Adipocyte (in vitro differentiated cells): ENCODE measurements at places on chromosomes 1 and 21.
A peak's percentile ranks its signal among the peaks of the same experiment; 100 is the strongest.

GRCh38 chr1:32666901-32667566 lies 16.0 kb downstream of the RBBP4 start:
- DNase-seq = no peak

DNA sequence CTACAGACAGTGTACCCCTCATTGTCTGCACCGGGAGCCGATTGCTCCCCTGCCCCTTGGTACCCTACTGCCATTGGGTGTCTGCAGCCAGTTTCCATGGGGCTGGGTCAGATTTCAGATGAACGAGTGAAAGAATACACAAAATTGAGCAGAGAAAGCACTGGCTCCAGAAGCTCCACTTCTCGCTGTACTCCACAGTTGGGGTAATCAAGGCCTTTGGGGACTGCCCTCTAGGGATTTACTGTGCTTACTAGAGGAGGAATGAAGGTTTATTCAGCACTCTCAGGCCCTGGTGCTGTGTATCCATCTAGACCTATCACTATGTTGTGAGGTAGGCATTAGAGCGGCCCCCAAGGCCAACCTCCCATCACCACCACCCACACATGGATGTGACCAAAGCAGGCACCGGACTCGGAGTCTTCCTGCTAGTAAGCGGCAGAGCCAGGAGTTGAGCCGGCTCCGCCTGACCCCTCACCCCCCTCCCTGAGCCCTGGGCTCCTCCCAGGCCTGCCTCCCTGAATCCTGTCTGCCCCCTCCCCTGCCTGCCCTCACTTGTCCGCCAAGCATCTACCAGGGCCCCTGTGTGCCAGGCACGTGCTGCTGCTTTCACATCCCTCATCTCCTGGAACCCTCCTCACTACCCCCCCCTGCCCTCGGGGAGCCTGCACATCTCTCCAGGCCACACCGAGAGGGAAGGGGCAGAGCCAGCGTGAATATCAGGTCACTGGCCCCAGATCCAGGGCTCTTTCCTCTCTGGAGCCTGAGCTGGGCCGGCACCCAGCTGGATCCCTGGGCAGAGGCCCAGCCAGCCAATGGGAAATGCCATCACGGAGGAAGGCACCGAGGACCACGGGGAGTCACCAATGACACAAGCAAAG lies 23.3 kb downstream of the KCNN3 start:
- no peak for DNase-seq

- DNase-seq = peak; percentile 86
Measured at GRCh38 chr1:119743776-119744597, 24.7 kb downstream of the HMGCS2 start.

GRCh38 chr1:89022167-89022959 lies at the start of gene GBP3:
Gene GBP3, minus strand, starts transcription at chr1:89022866. Its CDS starts 2,145 bp downstream, at chr1:89020721.
- peak; percentile 86 for DNase-seq

DNA sequence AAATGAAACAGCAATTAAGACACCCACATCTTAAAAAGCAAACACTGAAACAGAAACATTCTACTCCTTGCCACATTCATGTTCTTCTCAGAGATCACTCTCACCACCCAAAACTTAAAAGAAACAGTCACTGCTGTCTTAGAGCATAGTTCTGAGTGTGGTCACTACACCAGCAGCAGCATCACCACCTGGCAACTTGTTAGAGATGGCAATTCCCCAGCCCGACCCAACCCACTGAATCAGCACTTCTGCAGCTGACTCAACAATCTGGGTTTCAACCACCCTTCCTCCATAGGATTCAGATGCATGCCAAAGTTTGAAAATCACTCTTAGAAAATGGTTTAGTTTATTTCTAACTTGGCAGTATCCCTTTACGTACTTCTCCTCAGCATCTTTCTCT lies 126.1 kb downstream of the CDC42BPA start:
- peak; percentile 87 for DNase-seq

DNA sequence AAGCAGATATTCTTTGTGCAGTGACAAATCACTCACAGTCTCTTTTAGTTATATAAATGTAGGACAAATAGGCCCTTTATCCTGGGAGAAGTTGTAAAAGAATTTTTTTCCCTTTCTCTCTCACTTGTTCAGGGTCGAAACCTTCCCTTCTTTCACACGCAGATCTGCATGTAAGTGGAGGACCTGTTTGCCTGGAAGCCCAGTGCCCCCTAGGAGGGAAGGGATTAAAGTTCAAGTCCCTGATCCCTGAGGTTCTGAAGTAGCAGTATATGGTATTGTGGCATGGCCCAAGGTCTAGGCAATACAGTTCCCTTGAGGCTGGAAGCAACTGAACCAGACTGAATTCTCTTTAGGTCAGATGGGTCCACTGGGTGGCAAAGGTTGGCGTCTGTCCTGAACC lies 48.6 kb upstream of the PTGFRN start:
- no peak for DNase-seq

- no peak for DNase-seq
Measured at GRCh38 chr1:218156595-218156994, 128.5 kb upstream of the RRP15 start.

DNA sequence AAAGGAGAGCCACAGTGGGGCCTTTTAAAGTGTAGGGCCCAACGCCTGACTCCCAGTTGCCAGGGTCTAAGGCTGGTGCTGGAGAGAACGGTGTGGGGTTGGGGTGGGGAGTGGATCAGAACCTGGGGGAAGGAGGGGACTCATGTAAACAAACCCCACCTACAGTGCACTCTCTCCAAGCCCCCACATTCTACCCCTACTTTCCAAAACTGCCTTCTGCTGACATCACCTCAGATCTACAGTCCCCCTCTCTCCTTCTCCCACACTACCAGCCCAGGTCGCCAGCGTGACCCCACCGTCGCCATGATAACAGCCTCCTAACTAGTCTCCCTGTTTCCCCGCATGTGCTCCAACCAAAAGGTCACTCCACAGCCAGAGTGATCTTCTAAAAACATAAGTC lies 26.6 kb downstream of the TNNT2 start:
- no peak for DNase-seq

GRCh38 chr1:220808345-220809186 lies 21.9 kb downstream of the MTARC1 start:
- no peak for DNase-seq

DNA sequence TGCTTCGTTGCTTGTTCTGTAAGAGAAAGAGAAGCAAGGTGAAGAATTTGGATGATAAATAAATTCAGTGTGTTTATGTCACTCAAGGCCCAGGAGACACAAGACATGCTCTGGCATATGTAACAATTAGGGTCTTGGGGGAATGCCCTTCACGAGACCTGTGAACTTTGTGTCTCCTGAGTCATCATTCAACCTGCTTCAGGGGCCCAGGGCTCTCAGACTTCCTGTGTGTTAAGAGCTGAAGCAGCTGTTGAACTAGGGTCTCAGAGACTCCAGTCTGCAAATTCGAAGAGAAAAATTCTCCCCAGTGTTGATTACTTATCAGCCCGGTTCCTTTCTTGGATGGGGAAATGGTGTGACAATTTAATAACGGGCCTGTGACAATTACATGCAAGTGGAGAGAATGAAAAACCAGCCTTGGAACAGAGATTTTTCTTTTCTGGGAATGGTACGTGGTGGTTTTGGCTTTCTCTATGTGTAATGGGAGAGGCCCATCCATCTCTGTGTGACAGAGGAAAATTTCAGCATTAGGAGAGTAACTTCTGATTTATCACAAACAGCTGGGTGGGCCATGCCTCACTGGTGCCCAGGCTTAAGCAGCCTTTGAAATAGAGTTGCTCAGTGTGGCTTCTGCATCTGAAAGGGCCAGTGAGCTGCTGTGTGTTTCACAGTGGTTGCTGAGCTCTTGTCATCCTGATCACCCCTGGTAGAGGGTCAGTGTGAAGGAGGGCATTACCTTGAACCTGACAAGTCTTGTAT lies 22.4 kb downstream of the HUNK start:
- DNase-seq = no peak

- DNase-seq = no peak
Measured at GRCh38 chr1:44970317-44970716, 16.1 kb downstream of the EIF2B3 start.

GRCh38 chr1:150003801-150004200 lies 6.7 kb downstream of the OTUD7B start:
- DNase-seq = no peak

GRCh38 chr1:105005594-105006195 lies 1256.0 kb downstream of the AMY1C start:
- no peak for DNase-seq

GRCh38 chr21:26167593-26167992 lies 3.0 kb downstream of the APP start:
- no peak for DNase-seq

DNA sequence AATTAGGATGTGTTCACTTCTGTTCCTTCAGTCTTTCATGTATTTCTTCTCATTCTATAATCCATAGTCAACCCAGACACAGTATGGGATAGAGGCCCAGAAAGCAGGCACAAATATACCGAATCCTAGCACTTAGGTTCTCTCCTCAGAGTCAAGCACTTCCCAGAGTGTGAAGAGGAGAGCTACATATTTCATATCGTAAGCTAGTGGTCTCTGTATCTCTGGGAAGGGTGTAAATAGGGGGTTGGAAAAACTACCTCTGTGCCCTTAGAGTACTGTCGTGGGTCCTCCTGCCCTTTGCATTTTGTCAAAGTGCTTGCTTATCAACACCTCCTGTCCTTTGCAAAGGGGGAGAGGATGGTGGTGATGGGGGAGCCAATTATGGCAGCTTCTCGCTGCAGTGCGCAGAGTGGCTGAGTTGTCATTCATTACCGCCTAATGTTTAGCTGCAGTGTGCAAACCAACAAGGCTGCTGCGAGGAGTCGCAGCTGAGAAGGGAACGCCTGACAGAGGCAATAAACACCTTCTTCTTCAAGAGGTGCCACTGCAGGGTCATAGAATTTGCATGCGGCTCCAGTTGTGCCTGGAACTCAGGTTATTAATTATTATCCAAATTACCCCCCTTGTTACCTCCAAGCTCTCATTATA lies 182.7 kb downstream of the NUF2 start:
- DNase-seq = no peak

- no peak for DNase-seq
Measured at GRCh38 chr1:9338397-9339246, 45.9 kb downstream of the SPSB1 start.

DNA sequence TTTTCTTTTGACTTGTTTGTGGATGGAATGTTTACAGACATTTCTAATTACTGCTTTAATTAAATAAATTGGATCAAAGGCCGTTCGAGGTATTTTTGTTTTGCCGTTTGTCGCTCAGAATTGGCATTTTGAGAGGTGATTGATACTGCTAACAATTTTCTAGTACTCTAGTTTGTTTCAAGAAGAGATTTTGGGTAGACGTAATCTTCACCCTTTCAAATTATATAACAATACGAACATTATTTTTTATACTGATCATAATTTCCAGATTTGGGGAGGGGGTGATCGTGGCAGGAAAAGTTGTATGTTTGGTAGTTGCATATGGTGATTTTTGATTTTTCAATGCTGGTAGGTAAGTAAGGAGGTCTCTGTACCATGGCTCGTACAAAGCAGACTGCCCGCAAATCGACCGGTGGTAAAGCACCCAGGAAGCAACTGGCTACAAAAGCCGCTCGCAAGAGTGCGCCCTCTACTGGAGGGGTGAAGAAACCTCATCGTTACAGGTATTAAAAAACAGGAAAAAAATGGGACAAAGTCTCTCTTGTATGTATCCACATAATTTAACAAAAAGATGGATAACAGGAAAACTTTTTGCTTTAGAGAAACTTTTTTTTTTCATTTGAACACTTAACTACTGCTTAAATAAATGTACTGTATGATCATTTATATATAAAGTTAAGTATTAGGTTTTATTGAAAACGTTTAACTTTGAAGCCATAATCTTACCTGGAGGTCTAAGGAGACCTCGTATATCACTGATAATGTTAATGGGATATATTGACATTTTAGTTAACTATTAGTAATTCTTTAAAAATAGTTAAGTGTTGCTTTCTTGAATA lies 1.7 kb downstream of the H3-3A start:
- peak; percentile 62 for DNase-seq

- no peak for DNase-seq
Measured at GRCh38 chr1:29597861-29598260, 361.5 kb downstream of the PTPRU start.

DNA sequence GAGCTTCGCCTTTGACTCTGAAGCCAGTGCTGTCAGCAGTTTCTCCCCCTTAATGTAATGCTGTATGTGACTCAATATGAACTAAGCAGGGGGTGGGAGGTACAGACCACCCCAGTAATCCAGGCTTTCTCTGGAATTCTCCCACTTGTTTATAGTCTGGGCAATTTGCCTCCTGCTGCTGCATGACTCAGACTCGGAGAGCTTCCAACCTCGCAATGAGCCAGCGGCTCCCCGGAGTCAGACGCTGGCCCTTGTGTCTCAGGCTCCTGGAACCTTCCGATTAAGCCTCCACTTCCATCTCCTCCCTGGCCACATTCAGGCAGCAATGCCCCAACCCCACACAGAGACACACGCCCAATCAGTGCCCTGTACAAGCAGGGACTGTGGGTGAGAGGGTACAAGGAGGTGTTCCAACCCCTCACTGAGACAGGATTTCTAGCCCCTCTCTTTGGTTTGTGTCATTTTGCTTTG lies 471.7 kb upstream of the VAMP3 start:
- DNase-seq = peak; percentile 96

DNA sequence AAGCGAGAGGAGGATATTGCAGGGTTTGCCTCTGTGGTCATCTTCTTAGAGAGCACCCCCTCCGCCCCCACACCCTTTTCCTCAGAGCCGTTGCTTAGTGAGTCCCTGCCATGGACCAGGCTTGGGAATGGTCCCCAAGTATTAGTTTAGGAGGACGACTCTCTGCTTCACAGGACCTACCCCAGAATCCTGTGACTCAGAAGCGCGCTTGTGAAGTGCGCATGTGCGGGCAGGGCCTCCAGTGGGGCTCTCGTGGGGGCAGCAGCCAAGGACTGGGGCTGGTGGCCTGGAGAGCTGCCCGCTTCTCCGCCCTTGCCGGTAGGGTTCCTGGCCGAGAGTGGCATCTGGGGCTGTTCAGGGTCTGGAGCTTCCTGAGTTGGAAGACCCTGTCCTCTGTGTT lies 37.3 kb upstream of the HMGN1 start:
- DNase-seq = peak; percentile 47

- DNase-seq = peak; percentile 73
Measured at GRCh38 chr1:165144757-165145397, 211.6 kb downstream of the LMX1A start.

GRCh38 chr1:15706751-15707150 lies 22.6 kb downstream of the PLEKHM2 start:
- DNase-seq = no peak
